Mesothelial cell of epicardium (in vitro differentiated cells): ENCODE measurements at places on chromosomes 3 and 15.
A peak's percentile ranks its signal among the peaks of the same experiment; 100 is the strongest.

DNA sequence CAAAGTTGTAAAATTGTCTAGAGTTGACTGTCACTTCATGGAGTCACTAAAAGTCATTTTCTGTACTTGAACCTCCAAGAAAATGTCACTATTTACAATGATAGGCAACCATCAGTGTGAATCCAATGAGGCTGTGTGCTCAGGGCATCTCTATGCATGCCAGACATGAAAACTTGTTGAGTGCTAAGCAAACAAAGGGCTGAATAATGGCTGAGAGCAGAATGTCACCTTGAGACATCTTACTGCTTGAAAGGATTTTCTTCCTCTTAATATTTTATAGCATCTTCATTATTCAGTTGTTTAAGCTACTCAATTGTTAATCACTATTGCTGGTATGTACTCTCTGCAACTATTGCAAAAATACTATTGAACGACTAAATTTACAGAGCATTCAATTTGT, 184.7 kb downstream of the PLCH1 start:
- DNase-seq: no peak

GRCh38 chr3:172517859-172518466, 5.3 kb downstream of the TNFSF10 start:
- no peak for DNase-seq

DNA sequence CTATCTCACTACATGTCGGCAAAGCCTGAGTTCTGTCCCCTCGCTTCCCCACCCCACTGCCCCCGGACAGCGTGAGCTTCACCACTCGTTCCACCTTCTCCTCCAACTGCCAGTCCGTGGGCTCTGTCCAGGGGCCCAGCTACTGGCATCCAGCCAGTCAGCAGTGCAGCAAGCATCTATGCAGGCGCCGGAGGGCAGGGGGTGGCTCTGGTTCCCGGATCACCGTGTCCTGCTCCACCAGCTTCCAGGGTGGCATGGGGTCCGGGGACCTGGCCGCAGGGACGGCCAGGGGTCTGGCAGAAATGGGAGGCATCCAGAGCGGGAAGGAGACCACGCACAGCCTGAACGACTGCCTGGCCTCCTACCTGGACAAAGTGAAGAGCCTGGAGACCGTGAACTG, 20.4 kb downstream of the CMTM8 start:
- no peak for DNase-seq

DNA sequence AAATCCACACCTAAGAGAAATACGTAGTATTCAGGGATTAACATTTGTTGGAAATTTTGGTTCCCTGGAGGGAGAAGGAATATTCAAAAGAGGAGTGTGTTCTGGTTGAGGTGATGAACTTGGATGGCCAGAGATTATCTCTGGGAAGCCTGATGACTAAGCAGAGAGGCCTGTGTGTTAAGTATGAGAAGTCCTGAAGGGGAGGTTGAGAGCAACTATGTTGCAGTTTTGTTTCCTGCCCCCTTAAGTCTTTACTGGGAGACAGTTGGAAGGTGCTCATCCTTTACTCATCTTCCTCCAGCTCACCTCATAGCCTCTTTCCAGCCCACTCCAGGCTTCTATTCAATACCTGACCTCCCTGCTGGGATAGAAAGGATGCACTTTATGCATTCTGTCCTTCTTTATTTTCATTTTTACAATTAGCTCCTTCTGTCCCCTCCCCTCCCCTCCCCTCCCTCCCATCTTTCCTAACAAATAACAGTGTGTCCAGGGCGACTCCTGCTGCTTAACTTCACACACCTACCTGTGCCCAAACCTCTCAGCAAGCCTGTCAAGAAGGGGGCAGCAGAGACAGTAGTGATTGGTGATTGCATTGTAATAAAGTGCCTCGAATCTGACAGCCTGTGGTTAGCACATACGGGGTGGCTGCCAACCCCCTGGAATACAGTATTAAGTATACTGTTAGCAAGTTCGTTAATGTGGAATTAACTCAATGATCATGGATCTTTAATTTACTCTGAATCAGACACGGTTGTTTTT, 11.9 kb downstream of the RAP2B start:
- no peak for DNase-seq

DNA sequence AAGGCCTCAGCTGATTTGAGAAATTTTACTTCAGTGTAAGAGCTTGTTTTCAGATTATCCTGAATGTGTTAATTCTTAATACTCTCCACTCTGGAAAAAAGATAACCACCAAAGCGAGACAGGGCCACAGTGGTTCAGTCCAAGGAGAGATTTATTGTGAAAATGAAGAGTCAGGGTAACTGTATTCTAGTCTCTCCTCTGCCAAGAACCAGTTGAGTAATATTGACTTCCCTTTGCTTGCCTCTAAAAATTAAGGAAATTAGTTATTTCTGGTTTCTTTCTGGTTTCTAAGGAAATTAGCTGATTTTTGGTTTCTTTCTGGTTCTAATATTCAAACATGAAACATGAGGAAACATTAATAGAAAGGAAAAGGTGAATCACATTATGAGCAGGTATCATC, 34.9 kb downstream of the PPP1R2 start:
- DNase-seq: no peak

GRCh38 chr3:46895204-46895660, 17.7 kb downstream of the PTH1R start:
- DNase-seq: peak; percentile 83

DNA sequence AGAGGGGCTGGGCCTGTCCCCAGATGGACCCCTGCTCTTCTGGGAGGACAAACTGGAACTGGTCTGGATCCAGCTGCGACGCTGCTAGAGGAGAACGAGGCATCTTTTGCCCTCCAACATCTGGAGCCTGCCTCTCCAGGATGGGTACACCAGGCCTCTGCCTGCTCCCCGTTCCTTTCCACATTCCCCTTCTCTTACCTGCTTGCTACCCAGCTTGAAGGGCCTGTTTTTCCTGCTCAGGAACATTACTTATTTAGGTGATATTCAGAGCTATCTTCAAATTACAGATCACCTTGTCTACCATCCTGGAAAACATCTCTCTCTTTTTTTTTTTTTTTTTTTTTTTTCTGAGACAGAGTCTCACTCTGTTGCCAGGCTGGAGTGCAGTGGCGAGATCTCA, 64.0 kb downstream of the CHRD start:
- no peak for DNase-seq
